CD4-positive, CD25-positive, alpha-beta regulatory T cell (primary cell): ENCODE measurements at places on chromosomes 5 and 9.

DNA sequence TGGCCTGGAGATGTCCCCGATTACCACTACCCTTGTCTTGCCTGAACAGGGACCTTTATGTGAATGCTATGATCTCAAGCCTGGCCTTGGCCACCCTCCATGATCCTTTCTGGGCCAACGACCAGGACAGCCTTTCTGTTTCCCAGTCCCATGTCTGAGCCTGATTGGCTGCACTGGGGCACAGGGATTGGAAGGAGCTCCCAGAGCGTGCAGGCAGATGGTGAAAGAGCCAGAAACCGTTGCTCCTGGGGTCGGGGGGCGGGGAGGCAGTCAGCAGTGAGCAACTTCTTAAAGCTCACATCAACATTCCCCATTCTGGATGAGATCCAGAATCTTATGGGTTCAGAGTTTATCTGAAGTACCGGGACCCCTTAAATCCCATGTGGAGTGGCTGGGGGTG lies 84.4 kb downstream of the INSYN2B start:
- DNase-seq = no peak

DNA sequence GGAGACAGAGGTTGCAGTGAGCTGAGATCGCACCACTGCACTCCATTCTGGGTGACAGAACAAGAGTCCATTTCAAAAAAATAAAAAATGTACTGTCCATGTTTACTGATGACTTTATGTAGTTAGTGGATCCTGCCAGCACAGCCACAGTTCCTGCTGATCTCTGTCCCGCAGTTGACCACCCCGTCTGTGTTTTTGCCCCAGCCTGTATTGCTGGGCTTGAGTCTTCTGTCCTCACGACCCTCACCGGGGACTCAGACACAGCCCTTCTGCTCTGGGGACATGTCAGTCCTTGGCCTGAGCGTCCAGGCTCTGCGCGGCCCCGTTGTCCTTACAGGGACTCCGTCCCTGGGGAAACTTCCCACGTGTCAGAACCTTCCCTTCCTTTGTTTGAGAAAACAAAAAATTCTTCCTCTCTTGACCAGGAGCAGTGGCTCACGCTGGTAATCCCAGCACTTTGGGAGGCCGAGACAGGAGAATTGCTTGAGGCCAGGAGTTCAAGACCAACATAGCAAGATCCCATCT lies 14.5 kb downstream of the SURF6 start:
- DNase-seq = no peak

DNA sequence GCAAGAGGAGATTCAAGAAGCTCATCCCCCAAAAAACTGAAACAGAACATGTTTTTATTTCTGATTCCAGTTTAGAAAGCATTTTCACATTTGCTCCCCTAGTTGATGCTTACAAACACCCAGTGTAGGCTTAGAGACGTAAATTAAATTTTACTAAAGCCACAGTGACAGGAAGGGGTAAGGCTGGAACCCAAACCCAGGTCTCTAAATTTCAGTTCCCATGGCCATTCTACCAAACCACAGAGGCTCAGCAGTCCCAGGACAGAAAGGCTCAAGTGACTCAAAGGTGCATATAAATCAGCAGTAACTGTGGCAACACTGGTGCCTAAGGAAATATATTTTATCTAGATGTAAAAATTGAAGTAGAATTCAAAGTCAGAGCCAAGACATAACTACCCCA lies 128.7 kb downstream of the CEP120 start:
- DNase-seq = no peak

GRCh38 chr5:93299681-93300308 lies 281.2 kb downstream of the NR2F1-AS1 start:
- DNase-seq = no peak

DNA sequence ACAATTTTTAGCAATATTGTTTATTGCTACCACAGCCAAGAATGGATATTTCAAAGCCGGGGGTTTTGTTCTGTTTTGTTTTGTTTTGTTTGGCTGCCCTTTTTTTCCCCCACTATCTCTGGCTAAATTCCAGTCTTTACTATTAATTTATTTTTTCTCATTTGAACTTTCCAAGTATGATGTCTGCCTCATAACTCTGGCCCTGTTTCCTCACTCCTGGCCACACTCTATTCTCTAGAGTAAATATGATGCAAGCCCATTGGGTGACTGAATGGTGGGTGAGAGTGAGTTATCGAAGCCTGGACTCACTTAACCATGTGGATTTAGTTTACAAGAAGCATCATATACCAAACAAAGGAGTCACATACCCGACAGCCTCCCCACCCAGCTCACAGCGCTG lies 41.9 kb downstream of the WDR36 start:
- DNase-seq = no peak

GRCh38 chr5:93438124-93438523 lies 142.9 kb downstream of the NR2F1-AS1 start:
- DNase-seq = no peak

DNA sequence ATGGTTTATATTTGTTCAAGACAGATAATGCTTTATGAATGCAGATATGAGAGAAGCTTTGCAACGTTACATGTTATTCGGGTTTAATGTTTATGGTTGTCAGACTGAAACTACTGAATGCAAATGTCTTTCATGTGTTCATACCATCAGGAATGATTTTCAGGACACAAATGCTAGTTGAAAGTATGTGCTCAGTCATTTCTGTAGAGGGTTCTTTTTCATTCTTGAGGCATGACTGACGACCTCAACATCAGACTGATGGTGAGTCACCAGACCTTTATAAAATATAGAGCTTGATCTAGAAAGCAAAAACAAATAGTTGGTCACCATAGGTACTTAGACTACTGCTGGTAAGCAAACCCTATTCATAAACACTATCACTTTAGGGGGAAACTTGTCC lies 287.3 kb upstream of the NUDT12 start:
- DNase-seq = no peak

GRCh38 chr5:134462047-134462575 lies 50.4 kb upstream of the CDKN2AIPNL start:
- no peak for DNase-seq

GRCh38 chr5:61719124-61719523 lies 387.1 kb downstream of the ZSWIM6 start:
- no peak for DNase-seq

GRCh38 chr9:113219186-113219936 lies 1.7 kb downstream of the FKBP15 start:
- no peak for DNase-seq

GRCh38 chr9:112028242-112029221 lies 131.9 kb downstream of the UGCG start:
- peak; percentile 61 for DNase-seq

GRCh38 chr9:113577525-113578261 lies 114.2 kb downstream of the RGS3 start:
- no peak for DNase-seq

GRCh38 chr9:20610591-20610990 lies 11.7 kb downstream of the MLLT3 start:
- DNase-seq = no peak

DNA sequence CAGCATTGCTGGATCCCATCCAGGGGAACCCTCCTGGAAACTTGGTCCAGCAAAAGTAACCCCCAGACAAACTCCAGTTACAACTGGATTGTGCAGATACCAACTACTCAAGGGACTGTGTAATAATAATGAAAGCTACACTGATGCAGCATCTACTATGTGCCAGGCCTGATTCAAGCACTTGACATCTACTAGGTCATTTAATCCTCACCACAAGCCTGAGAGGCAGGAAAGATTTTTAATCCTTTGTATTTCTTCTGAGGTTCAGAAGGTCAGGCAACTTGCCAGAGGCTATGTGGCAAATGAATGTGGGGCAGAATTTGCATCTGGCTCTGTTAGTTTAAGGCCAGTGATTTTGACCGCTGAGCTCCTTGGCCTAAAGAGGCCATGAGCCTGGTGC lies 29.5 kb upstream of the FOXI1 start:
- no peak for DNase-seq

GRCh38 chr5:137144656-137145055 lies 354.5 kb downstream of the SPOCK1 start:
- DNase-seq = no peak

- no peak for DNase-seq
Measured at GRCh38 chr9:136697146-136697820, 10.0 kb upstream of the AGPAT2 start.

DNA sequence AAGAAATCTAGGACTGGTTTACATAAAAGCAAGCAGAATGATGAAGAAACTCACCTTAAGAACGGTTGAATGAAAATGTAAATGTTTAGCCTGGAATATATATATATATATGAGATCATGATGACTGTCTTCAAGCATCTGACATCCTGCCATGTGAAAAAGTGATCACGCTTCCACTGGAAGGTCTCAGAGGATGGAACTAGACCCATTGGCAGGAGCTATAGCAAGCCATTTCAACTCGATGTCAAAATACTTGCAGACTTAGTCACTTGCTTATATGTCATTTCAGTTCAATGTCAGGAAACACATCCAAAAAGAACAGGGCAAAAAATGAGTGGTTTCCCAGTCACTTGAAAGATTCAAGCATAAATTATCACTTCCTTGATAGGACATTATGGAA lies 22.2 kb upstream of the TMEM161B start:
- no peak for DNase-seq

GRCh38 chr5:164139423-164139822 lies 634.0 kb downstream of the MAT2B start:
- no peak for DNase-seq

DNA sequence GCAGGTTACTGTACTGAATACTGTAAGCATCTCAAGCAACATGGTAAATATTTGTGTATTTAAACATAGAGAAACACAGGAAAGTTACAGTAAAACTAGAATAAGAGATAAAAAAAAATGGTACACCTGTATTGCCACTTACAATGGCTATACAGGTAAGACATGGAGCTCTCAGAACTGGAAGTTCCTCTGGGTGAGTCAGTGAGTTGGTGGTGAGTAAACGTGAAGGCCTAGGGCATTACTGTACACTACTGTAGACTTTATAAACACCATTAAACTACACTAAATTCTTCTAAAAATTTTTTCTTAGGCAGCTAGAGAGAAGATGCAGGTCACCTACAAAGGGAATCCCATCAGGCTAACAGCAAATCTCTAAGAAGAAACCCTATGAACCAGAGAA lies 872.9 kb downstream of the TAF11L14 start:
- DNase-seq = no peak

DNA sequence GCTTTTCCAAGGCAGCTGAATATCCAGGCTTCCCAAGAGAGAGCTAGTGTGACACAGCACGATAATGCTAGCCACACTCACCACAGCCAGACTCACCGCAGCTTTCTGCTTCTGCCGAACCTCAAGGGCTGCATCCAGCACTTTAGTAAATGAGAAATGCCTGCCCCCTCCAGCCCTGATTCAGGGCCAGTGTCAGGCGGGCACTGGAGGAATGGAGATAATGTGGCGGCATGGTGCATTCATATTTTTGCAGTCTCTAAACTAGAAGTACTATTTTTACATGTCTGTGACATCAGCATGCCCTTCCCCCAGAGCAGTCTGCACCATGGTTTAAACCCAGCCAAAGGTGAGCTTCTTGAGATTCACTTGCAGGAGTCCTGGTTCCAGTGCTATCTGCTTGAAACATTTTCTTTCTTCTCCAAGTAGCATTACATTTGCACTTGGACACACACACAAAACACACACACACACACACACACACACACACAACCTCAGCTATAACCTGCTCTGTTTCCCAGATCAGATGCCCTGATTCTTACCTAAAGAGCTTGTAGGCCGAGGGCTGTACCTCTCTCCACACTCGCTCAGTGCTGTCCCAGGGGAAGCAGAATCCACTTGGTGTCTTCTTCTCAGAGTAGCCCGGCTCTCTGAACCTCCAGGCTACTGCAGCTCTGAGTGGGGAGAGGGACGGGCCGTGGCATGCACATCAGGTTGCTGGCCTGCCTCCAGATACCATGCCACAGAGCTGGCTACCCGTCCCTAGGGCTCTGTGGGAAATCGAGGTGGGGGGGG lies at the start of gene FGF1:
Gene FGF1 (minus strand): TSS at position 673 of the 792 bp plus-strand sequence. CDS start 71,963 bp downstream, outside the sequence.
- no peak for DNase-seq

DNA sequence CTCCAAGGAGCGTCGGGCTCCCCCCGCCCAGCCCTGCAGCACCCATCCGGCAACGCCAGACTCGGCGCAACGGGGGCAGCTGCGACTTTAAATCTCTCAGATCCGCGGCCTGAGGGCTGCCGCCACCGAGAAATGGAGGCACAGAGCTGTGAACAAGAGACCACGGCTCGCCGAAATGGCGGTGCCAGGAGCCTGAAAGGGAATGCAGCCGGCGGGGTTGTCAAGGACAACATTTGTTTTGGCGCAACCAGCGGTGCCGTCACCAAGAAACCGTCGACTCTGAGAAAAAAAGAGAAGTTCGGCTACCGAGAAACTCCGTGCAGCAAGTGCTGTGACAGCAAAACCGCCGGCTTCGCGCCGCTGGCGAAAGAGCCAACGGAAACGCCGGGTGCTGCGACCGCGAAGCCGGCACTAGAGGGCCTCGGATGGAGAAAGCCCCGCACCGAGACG lies 2.1 kb upstream of the ANXA2R start:
- peak; percentile 74 for DNase-seq
